ENCODE measurements at places on chromosomes 1 and 21. TPM values are rescaled to one million over a fixed set of nuclear protein-coding genes. Genes with fewer than 3 reads are reported as not detected.

- no peak for DNase-seq
Observed at GRCh38 chr1:162635418-162635817, 3.2 kb downstream of the DDR2 start.

DNA sequence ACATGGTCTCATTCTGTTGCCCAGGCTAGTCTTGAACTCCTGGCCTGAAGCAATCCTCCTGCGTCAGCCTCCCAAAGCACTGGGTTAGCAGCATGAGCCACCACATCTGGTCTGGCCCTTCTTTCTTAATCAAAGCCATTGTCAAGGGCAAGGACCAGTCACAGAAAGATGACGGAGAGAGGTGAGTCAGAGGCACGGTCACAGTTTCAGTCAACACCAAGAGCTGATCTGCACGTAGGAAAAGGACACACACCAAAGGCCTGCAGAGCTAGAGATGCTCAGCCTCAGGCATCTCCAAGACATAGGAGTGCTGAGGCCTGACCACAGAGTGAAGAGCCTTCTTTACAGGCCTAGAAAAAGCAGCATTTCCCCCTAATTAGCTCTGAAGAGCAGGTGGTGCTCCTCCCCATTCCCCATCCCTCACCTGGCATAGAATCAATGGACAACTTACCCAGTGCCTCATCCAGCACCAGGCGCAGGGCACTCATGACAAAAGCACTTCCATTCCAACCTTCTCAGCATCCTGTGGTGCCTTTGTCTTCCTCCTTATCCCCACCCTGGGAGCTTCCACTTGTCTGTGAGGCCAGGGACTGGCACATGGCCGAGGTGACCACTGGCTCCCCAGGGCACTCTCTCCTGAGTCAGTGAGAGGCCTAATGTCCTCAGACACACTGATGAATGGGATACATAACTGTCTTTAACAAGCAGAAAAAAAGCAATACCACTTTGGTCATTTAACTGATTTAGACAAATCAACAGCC is 139.8 kb downstream of the AJAP1 start:
- no peak for DNase-seq

- DNase-seq: no peak
Observed at GRCh38 chr1:81197591-81197990, 603.1 kb upstream of the ADGRL2 start.

DNA sequence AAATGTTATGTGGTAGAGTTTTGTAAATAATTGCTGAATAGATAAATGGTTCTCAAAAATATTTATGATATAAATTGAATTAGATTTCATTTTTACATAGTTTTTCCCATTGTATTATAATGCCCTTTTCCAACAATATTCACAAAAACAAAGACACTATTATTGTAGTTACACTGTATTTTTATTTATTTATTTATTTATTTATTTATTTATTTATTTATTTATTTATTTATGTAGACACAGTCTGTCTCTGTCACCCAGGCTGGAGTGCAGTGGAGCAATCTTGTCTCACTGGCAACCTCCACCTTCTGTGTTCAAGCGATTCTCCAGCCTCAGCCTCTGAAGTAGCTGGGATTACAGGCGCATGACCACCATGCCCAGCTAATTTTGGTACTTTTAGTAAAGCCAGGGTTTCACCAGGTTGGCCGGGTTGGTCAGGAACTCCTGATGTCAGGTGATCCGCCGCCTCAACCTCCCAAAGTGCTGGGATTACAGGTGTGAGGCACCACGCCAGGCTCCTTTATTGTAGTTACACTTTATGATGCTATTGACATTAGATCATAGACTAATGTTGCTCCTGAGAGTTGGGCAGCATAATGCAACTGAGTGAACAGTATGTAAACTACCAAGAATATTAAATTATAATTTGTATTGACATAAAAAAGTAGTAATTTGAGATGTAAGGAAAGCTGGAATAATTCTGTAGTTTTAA is 1430.0 kb upstream of the PRMT6 start:
- DNase-seq: no peak

- DNase-seq: no peak
Observed at GRCh38 chr1:212918824-212919223, 31.5 kb upstream of the VASH2 start.

DNA sequence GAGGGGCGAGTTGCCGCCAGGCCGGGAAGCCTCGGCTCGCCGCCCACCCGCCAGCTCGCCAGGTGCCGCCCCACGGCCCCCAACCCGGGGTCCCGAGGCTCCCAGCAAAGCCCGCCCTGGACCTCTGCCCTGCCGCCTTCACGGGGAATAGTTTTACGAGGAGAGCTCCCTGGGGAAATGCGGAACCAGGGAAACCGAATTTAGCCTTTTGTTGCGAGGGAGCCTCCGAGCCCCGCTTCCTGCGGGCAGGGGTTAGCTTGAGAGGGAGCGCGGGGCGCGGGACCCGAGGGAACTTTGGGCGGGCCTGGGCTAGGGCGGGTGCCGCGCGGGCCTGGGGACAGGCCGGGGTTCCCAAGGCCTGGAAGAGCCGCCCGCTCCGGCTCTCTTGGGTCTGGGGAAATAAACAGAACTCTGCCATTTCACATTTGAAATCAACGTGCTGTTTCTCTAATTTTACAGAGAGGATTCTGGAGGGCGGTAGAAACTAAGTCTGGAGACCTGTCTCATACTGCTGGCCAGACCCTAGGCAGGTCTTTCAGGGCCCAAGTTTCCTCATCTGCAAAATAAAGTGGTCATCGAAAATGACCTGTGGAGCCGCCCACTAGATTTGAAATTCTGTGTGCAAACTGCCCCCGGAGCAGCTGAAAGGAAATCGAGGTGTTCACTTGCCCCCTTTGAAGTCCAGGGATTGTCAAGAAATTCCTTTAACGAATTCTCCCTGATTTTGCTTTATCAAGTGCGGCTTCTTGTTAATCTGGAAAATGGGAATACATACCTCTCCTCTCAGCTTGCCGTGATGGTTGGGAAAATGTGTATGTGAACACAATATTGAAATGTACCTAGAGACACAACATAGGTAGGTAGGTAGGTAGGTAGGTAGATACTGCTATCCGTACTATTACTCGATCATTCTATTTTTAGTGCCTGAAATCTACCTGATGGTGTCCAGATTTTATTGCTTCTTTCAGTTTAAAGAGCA is 749 bp upstream of the GLUL start:
- DNase-seq: no peak

GRCh38 chr1:204621396-204621795 is 64.1 kb downstream of the LRRN2 start:
- no peak for DNase-seq

DNA sequence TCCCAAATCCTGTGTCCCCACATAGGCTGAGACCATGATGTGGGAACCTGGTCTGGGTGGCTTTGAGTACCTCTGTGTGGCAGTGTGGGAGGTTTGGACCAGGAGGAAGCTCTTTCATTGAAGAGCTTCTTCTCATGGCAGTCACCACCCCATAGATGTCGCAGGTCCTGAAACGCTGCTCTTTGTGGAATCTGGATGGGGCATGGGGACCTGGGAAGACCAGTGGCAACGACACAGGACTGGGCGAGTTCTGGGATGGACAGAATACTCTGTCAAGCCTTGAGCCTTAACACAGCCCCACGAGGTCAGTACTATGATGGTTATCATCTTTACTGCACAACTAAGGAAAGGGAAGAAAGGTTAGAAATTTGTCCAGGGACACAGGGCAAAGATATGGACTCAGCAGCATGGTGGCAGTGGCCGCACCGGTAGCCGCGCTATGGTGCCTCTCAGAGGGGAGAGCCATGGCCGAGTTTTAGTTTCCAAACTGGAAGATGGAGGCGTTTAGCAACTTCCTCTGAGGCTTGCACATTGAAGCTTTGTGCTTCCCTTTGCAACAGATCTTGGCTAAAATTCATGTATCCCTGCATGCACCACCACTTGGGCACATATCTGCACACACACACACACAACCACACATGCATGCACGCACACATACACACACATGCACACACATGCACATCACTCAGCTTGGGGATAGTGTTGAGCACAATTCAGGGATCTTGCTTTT is 117.7 kb upstream of the C1orf174 start:
- DNase-seq: no peak

DNA sequence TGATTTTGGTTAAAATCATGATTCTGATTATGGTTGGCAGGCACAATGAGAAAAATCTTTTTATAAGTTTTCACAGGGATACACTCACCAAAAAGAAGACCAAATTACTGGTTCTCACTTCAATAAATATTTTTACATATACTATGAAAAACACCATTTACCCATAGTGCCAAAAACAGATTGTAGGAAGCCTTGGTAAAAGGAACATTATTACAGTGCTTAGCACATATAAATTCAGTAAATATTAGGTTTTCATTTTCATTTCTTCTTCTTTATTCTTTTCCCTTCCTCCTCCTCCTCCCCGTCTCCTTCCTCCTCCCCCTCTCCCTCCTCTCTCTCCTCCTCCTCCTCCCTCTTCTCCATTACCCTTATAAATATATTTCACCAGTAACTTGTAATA is 15.8 kb upstream of the SPAG17 start:
- DNase-seq: no peak

The PADI1 gene
- total RNA-seq: 1.3 TPM

The HUNK gene
- 2.8 TPM for total RNA-seq

The RHBDL2 gene
- total RNA-seq: not detected

The CTSS gene
- total RNA-seq: 12.2 TPM

The CLIC6 gene
- 8.0 TPM for total RNA-seq

The HFM1 gene
- total RNA-seq: 0.79 TPM

The TAS1R3 gene
- 0.08 TPM for total RNA-seq
